ENCODE measurements at places on chromosomes 13 and 19.

DNA sequence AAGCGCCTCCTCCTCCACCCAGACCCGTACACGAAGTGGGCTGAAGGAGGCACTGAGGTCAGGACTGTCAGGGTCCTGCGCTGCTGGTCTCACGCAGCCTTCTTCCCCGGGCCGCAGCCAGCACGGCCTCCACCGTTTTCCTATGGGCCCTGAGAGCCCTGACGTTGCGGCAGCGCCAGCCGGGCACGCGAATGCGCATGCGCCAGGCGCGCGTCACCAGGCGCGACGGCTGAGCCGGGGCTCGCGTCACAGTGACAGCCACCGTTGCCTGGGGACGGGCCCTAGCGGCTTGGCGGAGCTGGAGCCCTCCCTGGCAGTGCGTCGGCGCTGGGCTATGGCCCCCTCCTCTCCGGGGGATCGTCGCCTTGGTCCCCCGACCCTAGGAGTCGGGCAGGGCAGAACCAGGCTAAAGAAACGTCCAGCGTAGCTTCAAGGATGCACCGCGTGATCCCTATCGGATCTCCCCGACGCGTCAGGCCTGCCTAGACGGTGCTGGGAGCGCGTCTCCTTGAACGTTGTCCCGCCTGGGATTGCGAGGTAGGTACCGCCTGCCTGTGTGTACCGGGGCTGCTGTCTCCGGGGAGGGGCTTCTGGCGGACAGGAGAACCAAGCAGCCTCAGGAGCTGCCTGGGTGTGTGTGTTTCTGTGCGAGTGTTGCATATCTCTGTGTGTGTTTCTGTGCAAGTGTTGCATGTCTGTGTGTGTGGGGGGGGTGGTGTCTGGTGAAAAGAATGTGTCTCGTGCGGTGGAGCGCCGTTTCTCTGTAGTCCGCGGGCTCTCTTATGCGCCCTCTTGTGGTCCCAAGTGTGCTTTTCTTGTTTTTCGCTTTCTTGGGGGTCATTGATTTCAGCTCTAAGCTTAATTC, 43.2 kb downstream of the ZNF571 start:
- DNase-seq = peak; percentile 27

DNA sequence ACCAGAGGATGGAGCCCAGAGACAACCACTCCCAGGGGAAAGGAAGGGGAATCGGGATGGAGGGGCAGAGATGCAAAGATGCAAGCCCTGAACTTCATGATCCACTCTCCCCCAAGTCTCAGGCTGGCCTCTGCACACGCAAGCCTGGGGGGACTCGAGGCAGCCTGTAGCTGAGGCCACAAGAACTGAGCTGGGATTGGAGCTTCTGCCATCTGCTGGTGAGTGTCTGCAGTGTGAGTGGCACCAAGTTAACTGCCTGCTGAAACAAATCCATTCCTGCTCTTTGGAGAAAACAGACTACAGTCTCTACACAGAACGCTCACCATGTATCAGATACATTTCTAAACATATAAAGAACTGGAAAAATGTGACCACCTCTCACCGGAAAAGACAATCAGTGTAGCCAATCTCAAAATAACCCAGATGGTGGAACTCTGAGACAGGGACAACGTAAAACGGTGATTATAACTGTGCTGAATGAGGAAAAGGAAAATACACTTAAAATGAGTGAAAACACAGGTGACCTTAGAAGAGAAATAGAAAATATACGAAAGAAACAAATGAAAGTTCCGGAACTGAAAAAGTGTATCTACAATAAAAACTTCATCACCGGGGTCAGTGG, 62.1 kb downstream of the KLF2 start:
- peak; percentile 51 for DNase-seq

- DNase-seq = peak; percentile 8
Measured at GRCh38 chr13:79560954-79561353, 80.0 kb downstream of the NDFIP2 start.

- DNase-seq = no peak
Measured at GRCh38 chr19:13069415-13070359, 33.0 kb downstream of the LYL1 start.

GRCh38 chr19:43784981-43785808, 4.4 kb upstream of the KCNN4 start:
- DNase-seq = peak; percentile 70

DNA sequence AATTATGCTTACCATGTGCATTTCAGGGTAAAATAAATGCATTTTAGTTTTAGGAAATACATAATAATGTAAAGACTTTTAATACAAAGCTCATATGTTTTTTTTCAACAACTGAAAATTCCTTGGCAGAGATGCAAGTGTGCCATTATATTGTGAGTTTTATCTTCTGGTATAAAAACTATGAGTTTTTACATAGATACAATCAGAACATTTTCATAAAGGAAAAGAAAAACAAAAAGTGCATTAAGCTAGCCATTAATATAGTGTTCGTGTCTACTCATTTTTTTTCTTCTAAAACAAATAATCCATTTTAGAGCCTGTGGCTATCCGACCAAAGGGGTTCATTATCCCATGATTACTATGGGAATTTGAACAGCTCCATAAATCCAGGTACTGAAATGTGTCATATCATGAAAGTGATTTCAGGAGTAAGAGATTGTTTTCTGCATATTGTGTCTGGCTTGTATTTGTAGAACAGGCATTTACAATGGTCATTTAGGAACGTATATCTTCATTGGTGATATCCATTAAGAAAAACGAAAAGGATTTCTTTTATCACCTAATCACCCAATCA, 236.9 kb upstream of the SLC10A2 start:
- DNase-seq = no peak

- no peak for DNase-seq
Measured at GRCh38 chr19:28221736-28222135, 991.2 kb downstream of the UQCRFS1 start.

DNA sequence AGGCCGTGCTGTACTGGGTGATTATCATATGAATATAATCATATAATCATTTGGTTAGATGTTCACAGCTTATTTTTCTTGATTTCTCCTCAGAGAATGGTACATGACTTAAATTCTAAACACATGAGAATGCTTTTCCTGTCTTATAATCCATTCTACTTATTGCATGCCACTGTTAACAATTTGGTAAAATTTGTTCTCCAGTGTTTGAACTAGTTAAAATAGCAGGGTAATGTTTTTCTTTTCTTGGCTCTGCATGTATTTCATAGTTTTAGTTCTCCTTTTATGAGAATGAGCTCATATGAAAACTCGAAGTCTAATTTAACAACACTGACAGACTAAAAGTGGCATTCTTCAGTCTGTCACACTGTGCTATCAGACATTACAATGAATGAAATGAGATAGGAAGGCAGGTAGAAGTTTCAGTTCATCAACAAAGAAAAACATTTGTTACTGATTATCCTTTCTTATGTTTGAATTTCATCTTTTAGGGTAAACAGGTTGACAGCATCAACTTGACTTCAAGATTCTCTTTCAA, 10.2 kb downstream of the SPRYD7 start:
- DNase-seq = no peak

GRCh38 chr19:47343194-47343802, 5.8 kb upstream of the DHX34 start:
- DNase-seq = no peak

DNA sequence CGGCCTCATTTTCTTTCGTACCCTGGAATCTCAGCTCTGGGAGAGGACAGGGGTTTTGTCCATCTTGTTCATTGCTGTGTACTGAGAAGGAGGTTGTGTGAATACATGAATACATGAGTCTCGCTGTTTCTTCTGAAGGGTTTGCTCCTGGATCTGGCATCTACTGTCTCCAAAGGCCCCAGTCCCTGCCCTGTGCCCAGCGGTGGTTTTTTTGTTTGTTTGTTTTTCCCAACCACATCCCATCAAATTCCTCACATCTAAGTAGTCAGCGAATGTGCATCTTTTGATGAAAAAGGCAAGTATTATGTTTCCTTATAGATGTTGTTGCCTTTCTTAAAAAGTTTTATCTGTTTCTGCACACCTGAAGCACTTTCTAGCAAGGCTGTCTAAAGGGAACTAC, 12.5 kb downstream of the DCAF15 start:
- DNase-seq = no peak

- no peak for DNase-seq
Measured at GRCh38 chr19:2922987-2923386, 21.8 kb downstream of the ZNF77 start.

DNA sequence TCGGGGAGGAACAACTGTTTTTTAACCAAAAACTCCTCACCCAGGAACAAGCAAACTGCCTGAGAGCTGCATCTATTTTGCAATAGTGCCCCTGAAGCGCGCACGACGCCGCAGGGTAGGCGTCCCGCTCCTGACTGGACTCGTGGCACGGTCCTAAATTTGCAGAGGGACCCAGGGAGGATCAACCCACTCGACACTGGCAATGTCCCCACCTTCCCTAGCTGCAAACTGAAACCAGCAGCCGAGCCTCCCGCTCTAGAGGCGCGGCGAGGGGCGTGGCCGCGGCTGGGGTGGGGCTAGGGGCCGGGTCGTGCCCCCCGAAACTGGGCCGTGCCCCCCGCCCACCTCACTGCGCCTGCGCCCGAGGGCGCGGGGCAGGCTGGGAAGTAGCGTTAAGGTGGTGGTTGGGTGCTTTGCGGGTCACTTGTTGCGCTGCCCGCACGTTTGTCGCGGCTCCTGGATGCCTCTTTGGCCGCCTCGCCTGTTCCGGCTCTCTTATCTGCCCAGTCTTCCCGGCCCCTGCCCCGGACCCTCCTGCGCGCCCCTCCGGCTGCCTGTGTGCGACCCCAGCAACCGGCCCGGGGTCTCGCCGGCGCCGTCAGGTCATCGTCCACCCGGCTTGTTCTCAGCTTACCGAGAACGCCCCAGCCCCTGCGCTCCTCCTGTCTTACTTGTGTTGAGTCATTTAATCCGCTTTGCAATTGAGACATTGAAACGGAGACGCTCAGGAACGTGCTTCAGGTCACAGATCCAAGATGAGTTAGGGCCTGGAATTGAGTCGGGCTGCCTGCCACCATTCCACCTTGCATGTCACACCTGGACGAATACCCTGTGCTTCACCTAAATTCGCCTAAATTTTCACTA, 37.9 kb upstream of the LSM14A start:
- DNase-seq = peak; percentile 81

DNA sequence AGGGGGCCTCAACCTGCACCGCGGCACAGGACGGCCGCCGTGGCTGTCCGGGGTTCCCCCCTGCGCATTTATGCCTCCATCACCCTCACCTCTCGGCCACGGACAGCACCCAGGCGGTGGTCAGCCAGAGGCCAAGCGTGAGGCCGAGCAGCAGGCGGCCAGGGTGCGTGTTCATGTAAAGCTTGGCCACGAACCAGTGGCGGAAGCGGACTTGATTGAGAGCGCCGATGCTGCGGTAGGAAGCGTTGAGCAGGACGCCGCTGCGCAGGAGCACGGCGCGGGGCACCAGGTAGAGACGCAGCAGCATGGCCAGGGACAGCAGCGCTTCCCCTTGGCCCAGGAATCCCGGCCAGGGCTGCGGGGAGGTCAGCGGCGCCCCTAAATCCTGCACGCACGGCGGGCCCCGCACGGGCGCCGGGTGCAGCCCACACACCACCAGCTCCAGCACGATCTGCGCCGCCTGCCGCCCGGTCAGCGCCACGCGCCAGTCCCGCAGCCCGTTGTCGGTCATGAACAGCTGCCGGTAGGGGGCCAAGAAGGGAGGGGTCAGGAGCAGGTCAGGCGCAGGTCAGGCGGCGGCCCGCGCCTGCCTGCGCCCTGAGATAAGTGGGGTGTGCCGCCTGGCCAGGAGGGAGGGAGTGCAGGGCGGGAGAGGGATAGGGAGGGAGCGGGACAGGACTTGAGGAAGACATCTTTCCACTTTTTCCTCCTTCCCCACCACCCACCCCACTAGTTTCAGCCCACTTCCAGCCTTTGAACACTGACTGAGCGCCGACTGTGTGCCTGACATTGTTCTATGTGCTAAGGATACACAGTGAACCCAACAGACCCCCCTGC, 6.5 kb downstream of the KCNN4 start:
- DNase-seq = no peak

- no peak for DNase-seq
Measured at GRCh38 chr19:37983916-37984315, 76.9 kb downstream of the SIPA1L3 start.

GRCh38 chr13:23427881-23428528, 5.5 kb downstream of the SACS start:
- no peak for DNase-seq

GRCh38 chr13:59664586-59664985, 499.1 kb downstream of the DIAPH3 start:
- DNase-seq = no peak

DNA sequence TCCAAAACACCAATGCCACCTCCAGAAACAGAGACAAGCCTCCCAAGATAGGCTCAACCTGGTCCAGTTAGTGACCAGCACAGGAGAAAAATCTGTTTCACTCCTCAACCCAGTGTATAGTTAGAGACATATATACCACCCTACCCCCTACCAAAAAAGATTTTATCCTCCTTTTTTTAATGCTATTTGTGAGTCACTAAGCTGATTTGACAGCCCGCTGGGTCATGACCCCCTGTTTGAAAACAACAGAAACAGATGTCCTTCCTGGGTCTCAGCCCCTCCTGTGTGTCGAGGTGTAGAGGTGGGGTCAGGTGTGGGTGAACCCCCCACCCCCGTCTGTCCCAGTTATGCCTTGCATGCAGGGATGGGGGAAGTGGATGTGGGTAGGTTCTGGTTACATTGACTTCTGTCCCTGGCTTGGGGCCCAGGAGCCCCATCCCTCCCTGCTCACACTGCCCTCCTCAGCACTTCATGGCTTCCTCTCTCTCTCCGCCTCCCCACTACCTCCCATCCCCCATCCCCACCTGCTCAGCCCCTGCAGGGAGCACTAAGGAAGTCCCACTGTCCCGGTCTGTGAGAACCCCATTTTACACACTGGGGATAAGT, 14.0 kb upstream of the TOMM40 start:
- no peak for DNase-seq
